Right renal pelvis (tissue), 4 donors: ENCODE measurements at places on chromosomes 11 and 22.
A peak's percentile ranks its signal among the peaks of the same experiment; 100 is the strongest.

DNA sequence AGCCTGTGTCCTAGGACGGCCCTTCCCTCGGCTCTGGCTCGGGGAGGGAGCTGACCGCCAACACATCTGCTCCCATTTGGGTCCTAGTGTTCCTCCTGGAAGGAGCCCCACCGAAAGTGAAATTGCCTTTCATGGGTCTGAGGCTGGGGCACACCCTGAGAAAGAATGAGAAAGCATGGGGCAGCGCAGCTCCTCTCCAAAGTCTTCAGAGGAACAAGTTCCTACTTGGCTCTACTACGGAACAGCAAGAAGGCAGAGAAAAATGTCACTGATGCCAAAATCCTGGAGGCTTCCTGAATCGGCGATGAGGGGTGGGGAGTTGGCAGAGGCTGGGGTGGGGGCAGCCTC is 41.5 kb upstream of the MYEOV start:
- DNase-seq = no peak

GRCh38 chr11:1763796-1764661 is at the start of gene CTSD:
CTSD (minus strand) TSS chr11:1763927; CDS start chr11:1763859, 68 bp downstream.
- peak; percentile 55 for DNase-seq

- no peak for DNase-seq
Observed at GRCh38 chr11:6040874-6041273, 10.3 kb upstream of the OR56A1 start.

DNA sequence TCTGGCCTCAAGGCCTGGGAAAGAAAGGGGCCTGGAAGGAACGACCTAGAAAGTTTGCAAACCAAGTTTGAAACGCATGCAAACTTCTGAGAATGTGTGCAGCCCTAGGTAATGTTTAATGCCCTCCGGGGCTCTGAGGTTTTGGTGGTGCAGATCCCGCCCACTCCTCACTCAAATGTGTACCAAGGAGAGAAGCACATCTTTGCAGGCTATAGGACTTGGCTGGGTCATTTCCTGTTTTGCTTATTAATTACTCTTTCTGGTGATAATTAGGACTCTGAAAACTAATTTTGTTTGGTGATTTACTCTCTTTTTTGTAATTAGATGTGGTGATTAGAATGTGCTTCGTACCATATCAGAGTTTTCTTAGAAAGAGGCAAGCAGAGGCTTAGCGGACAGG is 625.9 kb upstream of the CADM1 start:
- DNase-seq = no peak

- no peak for DNase-seq
Observed at GRCh38 chr11:113034576-113034975, 73.4 kb downstream of the NCAM1 start.

- no peak for DNase-seq
Observed at GRCh38 chr22:35381424-35382009, 621 bp downstream of the HMOX1 start.

DNA sequence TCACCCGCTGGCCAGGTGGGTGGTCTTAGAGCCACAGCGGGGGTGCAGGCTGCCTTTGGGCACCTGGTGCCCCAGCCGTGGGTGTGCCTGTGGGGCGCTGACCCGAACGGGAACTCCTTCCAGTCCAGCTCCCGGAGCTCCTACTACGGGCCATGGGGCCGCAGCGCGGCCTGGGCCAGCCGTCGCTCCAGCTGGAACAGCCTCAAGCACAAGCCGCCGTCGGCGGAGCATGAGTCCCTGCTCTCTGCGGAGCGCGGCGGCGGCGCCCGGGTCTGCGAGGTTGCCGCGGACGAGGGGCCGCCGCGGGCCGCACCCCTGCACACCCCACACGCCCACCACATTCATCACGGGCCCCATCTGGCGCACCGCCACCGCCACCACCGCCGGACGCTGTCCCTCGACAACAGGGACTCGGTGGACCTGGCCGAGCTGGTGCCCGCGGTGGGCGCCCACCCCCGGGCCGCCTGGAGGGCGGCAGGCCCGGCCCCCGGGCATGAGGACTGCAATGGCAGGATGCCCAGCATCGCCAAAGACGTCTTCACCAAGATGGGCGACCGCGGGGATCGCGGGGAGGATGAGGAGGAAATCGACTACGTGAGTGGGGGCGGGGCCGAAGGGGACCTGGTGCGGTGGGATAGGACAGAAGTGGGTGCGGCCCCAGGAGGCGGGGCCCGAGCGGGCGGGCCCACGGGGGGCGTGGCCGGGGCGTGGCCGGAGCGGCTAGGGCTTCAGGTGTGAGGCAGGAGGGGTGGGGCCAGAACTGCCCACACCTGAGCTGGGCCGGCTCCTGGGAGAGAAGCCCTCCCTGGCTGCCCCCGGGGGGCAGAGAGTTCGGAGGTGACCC is 91.5 kb downstream of the CACNA1I start:
- no peak for DNase-seq

DNA sequence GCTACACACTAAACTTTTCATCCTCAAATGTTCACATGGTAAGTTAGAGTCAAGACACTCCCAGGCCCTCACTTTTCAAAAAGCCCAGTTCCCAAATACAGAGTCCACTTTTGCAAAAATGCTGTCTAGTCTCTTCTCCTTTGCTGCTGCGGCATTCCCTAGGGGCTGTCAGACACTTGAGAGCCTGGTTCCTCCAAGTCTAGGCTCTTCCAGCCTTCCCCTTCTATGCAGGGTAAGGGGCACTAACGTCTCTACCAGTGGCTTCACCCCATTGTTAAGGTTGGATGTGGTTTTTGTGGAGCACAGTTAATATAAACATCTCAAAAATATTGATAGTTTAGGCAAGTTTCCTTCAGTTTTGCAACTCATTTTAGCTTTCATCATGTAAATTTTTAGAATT is 181.5 kb downstream of the KIF18A start:
- DNase-seq = no peak

DNA sequence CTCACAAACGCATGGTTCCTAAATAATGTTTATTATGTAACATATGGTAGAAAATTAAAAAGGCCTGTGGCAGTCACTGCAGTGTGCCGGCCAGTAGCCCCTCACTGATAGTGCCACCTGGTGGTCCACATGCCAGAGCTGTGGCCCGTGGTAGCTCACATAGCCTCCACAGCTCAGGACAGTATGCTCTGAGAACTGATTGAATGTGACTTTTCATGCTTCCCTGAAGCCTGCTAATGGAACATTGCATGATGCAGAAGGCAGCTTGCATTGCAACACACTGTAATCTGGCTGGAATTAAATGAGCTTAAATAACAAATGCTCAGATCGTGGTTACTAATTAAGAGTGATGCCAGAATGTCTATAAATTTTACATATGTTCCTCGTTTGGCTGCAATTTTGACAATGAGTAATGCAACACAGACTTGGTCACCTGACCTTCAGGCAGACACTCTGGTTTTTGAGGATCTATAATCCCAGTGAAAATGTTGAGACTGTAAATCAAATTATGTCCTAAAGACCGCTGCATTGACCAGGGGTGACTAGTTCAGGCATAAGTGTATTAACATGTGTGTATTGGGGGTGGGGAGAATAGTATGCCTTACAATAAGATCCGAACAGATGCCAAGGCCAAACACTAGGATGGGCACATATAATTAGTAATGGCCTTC is 566.4 kb downstream of the METTL15 start:
- no peak for DNase-seq

DNA sequence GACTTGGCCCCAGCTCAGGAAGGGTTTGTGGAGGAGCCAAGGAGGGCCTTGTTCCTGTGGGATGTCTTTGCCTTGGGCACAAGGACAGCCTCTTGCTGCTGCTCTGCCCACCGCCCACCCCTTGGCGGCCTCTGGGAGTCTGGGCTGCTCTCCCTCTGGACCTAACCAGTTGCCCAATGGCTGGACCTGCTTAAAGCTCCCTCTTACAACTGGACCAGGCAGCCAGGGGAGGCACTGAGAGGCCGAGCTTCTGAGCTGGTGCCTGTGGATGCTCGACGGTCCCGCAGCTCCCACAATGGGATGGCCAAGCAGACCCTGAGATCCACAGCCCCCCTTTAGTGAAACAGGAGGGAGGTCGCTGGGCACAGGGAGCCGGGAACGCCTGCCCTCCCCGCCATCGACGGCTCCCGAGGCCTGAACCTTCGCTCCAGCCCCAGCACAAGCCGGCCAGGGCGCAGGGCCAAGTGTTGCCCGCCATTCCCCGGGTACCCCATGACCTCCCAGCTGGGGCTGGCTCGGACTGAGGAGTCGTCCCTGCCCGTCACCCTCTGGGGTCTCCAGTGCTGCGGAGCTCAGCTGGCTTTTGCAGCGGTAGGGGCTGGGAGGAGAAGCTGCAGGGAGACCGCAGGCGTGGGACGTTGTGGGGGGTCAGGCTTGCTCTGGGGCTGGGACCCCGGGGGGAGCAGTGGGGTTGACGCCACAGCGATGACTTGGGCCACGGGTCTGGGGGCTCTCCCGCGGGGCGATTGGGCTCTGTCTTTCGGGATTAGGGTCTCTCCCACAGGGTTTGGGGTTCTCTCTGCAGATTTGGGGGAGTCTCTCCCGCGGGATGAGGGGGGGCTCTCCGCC is 584 bp upstream of the GAL start:
- DNase-seq = no peak

DNA sequence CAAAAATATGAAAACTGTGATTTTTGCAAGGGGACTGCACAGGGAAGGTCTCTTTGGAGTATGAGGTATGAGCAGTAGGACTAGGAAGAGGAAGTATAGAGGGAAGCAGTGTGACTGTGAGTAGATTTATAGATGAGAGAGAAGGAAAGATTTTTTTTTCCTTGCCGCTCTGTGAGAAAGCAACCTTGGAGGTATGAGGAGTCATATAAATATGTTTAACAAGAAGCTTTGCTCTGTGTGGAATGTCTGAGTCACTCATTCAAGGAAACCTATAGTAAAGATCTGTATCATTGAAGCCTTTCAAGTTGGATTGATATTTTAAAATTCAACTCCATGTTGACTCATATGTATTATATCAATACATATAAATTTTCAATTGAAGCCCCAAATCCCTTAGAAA is 26.2 kb downstream of the DNHD1 start:
- no peak for DNase-seq

GRCh38 chr11:121553806-121554205 is 101.0 kb upstream of the SORL1-AS1 start:
- no peak for DNase-seq

GRCh38 chr22:19232623-19233022 is 54.1 kb upstream of the SLC25A1 start:
- no peak for DNase-seq

DNA sequence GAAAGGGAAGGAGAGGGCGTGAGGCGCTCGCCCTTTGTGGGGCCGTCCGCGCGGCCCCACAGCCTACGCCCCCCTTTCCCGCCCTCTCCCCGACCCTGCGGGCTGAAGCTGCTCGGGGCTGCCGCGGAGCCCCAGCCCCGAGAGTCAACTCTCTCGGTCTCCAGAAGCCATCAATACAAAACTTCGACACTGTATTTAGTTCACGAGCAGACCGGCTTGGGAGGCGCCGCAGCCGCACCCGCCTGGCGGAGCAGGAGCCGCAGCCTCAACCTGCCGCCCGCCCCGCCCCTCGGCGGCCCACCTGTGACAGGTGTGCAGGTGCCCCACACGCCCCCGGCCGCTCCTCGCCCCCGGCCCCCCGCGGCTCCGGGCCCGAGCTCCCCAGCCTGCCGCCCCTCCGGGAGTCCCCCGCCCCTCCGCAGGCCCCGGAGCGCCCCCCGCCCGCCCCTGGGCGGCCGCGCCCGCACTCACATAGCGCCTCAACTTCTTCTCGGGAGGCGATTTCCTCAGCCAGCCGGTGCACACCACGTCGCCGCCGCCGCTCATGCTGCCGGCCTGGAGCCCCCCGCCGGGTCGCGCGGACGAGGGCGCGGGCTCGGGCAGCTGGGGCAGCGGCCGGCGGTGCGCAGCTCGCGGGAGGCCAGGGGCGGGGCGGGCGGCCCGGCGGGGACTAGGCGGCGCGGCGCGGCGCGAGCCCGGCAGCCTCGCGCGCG is at the start of gene GAB2:
TSS of gene GAB2 (minus strand) at position 646 of the 713 bp plus-strand sequence. CDS start at position 546, 100 bp downstream.
- no peak for DNase-seq

DNA sequence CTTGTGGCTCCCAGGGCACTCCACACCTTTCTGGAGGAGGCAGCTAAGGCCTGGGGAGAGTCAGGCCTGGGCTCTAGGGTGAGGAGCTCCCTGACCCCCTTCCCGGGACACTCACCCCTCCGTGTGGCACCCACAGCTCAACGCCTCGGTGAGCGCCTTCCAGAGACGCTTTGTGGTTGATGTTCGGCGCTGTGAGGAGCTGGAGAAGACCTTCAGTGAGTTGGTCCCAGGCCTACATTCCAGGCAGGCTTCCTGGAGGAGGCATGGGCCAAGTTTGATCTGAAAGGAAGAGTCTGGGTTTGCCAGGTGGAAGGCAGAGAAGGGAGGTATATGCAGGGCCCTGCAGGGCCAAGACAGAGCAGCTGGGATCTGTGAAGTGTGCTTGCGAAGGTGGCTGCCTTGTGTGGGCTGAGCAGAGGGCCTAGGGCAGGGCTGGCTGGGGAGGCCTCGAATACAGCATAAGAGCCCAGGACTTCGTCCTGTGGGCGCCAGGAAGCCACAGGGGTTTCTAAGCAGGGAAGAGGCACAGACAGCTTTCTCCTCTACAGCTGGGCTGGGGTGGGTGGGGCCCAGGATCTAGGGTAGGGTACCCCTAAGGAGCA is 2.9 kb downstream of the TCIRG1 start:
- no peak for DNase-seq

DNA sequence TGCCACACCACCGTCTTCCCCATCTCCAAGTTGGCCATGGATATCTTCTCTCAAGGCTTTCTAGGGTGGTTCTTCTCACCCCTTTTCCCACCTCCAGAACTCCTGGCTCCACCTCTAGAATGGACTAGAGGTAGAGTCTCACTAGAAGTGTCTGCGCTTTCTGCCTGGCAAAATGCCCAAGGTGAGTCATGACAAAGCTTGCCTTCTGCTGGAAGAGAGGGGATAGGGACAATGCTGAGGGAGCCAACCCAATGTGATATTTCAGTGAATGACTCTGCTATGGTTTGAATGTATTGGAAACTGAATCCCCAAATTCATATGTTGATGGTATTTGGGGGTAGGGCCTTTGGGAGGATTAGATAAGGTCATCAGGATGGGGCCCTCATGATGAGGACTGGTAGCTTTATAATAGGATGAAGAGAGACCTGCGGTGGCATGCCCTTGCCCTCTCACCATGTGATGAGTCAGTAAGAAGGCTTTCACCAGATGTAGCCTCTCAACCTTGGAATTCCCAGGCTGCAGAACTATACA is 4.1 kb upstream of the CD82 start:
- no peak for DNase-seq
